ENCODE measurements at places on chromosomes 6 and 20.

DNA sequence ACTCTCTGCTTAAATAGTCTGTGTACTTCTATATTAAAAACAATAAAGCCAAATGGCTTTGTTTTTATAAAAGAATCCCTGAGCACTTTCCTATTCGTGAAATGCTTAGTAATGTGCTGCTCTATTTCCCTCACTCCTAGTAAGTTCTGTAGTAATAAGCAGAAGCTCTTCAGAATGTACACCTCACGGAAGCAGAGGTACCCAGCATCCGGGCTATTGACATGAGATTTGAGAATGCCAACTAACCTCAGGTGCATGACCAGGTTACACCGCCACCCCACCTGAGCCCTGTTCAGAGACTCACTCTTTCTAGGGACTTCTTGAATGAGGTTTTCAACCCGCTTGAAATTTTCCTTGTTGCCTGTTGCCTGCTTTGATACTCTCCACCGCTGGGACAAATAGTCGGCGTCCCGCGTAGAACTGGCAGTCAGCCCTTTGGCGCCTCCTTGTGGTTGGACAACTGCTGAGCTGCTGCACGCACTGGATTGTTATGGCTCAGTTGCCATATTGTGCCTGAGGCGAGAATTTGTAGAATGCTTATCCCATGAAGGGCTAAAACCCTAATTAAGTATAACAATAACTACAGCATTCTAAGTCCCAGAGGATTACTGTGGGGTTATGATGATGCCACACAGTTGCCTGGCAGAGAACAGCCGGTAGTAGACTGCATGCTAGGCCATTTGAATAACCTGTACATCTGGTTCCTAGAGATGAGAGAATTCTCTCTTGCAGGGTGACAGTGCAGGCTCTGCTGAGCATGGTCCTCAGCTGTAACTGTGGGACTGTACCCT lies 95.4 kb downstream of the KHDC1L start:
- peak; percentile 54 for DNase-seq

DNA sequence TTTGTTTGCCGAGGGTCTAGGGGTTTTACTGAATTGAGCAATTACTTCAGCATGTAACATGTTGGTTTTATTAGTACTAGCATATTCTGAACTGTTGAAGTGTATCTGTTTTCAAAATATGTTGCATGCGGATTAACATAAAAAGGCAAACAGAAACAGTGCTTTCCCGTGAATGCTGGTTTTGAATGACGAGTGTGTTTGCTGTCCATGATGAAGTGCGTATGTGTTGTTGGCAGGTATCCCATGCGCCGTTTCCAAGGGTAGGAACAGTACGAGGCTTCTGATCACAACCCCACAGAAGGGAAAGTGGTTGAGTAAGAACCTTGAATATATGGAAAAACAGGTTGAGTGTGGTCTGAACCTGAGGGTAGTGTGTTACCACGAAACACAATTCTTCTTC lies 232.9 kb downstream of the SAMD5 start:
- DNase-seq = no peak

- DNase-seq = no peak
Observed at GRCh38 chr6:84052204-84052882, 18.8 kb downstream of the MRAP2 start.

DNA sequence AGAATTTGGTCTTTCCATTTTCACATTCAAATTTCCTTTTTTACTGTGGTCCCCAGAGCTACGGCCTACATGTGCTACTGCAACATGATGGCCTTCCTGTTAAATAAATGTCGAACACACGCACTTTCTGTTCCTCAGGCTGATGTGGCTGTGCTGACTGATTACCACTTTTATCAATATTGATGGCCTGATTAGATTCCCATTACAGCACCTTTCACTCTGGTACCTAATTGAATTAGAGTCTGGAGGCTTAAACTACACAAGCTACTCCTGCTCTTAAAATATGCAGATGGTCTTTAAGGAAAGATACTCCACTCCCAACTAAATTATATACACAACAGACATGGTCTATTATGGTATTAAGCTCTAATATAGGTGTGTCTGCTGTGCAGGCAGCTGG lies 301.6 kb downstream of the FRK start:
- no peak for DNase-seq

GRCh38 chr20:4550740-4551139 lies 171.0 kb upstream of the PRND start:
- DNase-seq = no peak

DNA sequence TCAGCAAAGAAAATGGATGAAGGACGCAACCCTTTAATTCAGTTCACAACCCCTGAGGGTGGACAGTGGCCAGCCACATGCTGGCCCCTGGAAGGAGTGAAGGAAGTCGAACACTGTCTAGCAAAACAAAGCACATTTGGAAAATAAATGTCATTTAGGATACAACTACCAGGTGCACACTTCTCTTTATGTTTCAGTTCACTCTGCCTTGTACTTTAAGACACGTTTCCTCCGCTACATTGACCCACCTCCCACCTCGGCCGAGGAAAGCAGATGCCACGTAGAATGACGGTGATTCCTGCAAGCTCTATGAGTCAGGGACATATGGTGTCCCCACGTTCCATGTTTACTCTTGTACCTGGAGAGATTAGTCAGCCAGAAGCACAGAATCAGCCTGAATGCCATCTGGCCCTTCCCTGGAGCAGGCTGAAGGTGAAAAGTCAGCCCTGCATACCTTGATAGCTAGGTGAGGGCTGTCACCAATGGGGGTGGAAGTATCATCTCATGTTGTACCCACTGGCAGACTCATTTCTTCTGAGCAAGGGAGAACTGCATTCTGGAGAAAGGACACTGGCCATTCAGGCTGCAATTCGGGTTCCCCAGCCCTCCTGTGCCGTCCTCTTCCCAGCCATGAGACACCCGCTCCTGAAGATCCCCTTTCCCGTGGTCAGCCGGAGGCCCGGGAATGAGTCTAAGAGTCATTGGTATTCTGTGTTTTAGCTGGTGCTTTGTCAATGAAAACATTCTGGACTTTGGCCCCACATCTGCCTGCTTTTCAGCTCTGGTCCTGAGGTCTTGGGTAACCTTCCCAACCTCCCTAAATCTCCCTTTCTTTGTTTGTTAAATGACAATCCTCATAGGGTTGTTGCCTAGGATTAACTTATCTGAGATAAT lies 60.6 kb downstream of the FOXA2 start:
- DNase-seq = no peak

- DNase-seq = no peak
Observed at GRCh38 chr6:55968926-55969325, 93.5 kb upstream of the BMP5 start.

GRCh38 chr20:20452254-20452676 lies 84.4 kb downstream of the INSM1 start:
- peak; percentile 44 for DNase-seq

DNA sequence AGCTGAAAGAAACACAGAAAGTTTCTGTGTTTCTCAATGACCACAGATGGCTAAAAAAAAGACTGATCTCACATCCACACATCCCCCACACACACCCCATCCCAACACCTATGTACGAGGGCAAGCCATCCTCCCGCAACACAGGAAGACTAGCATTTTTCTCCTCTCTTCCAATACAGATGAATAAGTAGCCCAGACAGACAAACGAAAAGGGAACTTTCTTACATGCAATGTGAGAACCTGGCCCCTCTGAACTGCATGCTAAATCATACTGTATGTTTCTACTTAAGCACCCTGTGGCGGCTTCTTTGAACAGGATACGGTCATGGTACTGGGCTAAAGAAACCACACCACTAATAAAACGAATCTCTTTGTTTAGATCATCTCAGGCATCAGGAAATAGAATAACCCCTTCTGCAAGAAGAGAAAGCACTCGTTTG lies 116.2 kb downstream of the GMDS start:
- no peak for DNase-seq

GRCh38 chr6:44016131-44016870 lies 111.0 kb downstream of the MRPL14 start:
- no peak for DNase-seq

DNA sequence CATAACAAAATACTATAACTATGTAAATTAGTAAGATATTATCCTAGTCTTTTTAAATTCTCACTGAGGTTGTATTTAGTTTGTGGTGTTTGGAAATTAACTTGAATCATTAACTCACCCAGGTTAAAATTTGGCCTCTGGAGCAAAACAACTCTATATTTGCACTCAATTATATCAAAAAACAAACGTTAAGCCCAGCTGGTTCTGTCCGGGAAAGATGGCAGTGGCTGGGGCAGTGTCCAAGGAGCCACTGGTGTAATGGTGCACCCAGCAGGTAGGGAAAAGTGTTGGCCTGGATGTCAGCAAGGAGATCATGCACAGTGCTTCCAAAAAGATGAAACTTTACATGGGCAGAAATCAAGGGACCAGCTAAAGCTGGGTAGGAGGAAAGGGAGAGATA lies 285.3 kb upstream of the CITED2 start:
- DNase-seq = no peak

Measured in central memory CD4-positive, alpha-beta T cell (primary cell).